ENCODE measurements at places on chromosomes 13 and 19.

DNA sequence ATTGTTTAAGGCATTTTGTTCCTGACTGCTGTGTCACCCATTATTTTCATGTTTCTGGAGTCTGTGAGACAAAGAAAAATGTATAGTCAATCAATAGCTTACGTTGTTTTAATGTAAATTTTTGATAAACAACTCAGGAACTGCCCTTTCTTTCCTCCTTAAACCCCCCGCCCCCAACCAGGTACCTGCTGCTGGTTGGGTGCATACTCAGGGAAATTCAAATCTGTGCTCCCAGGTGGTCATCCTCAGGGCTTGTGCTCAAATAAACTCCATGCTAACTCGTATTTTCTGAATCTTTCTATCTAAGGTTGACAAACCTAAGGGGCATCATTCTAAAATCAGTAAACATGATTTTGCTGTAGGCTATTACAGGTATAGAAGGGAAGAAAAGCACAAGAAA lies 4.1 kb upstream of the CDC16 start:
- ATAC-seq, result no peak

- no peak for ATAC-seq
These were observed 355.2 kb downstream of the MTUS2 start for GRCh38 chr13:29175250-29175873.

DNA sequence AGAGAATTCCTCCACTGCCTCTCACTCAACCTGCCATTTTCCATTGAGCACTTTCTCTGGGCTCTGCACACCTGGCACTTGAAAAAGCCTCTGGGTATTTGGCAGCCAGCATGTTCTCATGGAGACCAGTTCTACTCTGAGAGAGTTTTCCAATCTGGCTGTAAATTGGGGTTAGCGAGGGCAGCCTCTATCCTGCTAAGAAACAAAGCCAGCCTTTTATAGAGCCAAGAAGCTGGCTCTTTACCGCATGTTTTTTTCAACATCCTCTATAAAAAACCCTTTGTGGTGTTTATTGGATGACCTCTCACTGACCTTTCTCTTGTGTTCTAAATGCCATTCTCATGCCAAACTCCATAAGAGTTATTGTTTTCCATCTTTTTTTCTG lies 52.6 kb upstream of the RCBTB2 start:
- ATAC-seq, result no peak

- no peak for ATAC-seq
These were observed 177.4 kb downstream of the OXGR1 start for GRCh38 chr13:96816874-96817273.

- no peak for ATAC-seq
These were observed 15.5 kb downstream of the SETDB2 start for GRCh38 chr13:49459580-49459979.

- no peak for ATAC-seq
These were observed 29.7 kb upstream of the ZNF681 start for GRCh38 chr19:23788411-23788810.

DNA sequence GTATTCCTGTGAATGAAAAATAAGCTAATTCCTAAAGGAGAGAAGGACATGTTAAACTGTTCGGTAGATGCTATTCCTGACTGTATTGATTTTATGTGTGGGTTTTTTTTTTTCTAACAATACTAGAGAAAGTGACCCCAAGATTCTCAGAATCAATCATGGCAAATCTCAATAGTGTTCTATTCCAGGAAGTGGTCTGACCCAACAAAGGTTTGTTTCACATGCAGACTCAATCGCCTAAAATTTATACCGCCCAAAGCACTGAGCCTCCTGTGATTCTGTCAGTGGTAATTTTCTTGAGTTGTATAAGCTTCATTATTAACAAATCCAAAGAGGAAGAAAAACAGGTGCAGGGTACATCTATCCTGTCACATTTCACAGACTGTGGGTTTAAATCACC lies 293.7 kb downstream of the SUCLA2 start:
- no peak for ATAC-seq

DNA sequence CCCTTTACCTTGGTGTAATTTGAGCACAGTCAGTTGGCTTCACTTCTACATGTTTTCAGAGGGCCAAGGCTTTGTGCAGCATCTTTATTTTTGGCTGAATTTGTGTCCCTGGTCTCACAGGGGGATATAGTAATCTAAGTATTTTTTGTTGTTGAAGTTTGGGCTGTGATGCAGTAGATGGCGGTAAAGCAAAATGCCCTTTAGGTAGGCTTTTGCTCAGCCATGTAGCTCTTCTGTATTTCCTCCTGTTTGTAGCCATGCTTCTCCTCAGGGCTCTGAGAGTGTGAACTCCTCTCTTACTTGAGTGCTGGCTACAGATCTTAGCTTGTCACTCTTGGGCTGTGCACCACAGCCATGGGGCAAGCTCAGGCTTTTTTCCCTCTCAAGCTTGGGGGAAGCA lies 328.6 kb downstream of the SLITRK5 start:
- ATAC-seq, result no peak

- ATAC-seq, result no peak
These were observed 2.0 kb downstream of the GP6 start for GRCh38 chr19:55036058-55036457.

GRCh38 chr13:77002590-77003190 lies 10.8 kb downstream of the CLN5 start:
- no peak for ATAC-seq

DNA sequence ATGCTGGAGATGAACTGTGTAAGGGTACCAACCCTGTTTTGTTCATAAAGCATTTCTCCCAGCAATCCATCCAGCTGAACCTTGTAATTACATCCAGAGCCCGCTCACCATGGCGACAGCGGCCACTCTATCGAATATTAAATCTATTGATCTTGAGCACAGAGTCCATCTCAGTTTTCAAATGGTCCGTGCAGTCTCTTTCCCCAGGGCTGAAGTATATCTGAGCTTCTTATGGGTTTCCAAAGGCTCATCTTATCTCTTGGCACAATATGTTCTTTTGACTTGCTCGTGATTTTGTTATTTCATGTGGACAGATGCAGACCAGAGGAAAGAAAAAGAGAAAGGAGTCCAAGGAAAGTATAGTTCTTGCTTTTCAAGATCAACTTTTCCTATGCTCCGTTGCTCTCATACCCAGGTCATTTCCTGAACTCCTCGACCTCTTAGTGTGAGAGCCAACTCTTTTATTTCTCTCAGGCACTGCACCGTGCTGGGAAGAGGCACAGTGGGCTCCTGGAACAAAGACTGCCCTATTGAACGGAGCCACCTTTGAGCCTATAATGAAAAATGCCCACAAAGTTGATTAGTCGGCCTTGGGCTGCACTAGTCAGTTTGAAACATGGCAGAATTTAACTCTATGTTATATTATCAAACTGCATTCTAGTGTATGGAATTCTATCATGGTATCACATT lies 66.7 kb downstream of the RFC3 start:
- no peak for ATAC-seq

- no peak for ATAC-seq
These were observed 135.6 kb downstream of the SLC7A1 start for GRCh38 chr13:29459813-29460355.

DNA sequence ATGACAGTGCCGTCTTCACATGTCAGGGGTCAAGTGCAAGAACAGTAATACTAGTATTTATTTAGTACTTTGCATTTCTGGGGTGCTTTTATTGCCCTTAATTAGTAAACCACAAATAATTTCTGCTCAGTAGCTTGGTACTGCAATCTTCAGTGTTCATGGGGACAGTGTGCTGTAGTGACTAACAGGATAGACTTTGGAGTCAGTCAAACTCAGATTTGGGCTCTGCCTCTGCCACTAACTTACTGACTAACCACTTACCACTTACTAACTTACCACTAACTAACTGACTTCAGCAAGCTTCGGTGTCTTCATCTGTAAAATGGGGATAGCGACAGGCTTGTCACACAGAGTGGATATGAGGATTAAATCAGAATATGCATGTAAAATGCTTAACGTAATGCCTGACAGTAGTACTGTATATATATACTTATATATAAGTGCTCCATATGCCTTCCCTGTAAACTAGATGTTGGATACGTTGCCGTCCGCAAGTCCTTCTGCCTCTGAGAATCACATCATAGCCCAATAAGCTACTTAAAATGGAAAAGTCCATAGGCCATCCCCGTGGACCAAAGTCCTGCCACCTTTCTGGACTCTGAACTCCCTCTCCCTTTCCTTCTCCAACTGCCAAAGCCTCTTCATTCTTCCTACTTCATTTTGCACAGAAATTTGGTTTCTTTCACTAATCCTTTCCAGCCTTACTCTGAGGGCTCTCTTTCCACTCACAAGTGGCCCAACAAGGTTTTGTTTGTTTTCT lies 158.1 kb downstream of the ZIC5 start:
- ATAC-seq, result no peak

- no peak for ATAC-seq
These were observed 36.6 kb downstream of the MUC16 start for GRCh38 chr19:8973501-8974091.

DNA sequence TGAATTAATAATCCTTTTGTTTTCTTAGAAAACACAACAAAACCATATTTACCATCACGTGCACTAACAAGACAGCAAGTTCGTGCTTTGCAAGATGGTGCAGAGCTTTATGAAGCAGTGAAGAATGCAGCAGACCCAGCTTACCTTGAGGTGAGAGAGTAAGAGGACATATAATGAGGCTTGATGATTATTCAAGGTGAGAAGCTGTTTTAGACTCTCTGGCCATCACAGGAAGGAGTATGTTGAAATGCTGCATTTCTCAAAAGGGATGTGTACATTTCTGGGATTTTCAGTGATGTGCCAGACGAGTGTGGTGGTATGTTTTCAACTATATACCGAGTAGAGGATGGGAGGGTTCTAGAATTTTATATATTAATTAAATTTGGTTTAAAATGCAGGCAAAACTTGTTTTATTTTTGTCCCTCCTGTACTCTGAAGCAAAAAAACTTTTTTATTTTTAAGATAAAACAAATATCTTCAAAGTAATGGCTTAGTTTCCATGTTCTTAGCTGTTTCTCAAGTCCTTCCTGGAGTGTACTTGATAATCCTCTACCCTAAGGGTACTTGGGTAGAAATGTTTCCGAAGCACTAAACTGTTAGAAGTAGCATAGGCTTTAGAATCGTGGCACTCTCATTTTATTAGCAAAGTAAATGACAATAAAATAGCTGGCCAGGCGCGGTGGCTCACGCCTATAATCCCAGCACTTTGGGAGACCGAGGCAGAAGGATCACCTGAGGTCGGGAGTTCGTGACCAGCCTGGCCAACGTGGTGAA lies 51.1 kb downstream of the N4BP2L1 start:
- no peak for ATAC-seq

GRCh38 chr13:34349091-34349722 lies 531.3 kb downstream of the RFC3 start:
- no peak for ATAC-seq

DNA sequence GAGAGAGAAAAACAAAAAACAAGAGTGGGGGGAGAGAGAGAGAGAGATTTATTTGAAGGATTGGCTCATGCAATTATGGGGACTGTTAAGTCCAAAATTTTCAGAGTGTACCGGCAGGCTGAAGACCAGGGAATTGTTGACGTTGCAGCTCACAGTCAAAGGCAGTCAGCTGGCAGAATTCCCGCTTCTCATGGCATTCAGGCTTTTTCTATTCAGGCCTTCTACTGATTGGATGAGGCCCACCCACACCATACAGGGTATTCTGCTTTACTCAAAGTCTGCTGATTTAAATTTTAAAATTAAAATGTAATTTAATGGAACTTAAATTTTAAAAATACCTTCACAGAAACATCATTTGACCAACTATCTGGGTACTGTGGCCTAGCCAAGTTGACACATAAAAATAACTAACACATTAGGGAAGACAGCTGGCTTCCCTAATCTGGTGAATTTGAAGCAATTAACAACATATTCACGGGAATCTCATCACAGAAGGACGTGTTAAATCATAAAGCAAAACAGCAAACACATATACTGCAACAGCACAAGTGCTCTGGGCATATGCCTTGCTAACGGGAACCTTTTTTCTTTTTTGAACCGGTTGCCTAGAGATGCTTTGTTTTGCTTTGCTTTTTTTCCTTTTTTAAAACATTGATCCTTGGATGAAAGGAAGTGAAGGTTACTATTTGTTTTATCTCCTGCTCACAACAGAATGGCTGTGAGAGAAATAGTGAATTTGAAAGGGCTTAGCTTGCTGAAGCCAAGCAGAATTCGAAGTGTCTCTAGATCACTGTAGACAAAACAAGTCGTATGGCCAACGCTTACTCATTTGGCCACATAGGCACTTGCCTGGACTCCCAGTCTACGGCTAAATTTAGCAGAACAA lies 505.1 kb downstream of the IRS2 start:
- no peak for ATAC-seq

- ATAC-seq, result no peak
These were observed 36.4 kb downstream of the STK24 start for GRCh38 chr13:98540476-98540875.

DNA sequence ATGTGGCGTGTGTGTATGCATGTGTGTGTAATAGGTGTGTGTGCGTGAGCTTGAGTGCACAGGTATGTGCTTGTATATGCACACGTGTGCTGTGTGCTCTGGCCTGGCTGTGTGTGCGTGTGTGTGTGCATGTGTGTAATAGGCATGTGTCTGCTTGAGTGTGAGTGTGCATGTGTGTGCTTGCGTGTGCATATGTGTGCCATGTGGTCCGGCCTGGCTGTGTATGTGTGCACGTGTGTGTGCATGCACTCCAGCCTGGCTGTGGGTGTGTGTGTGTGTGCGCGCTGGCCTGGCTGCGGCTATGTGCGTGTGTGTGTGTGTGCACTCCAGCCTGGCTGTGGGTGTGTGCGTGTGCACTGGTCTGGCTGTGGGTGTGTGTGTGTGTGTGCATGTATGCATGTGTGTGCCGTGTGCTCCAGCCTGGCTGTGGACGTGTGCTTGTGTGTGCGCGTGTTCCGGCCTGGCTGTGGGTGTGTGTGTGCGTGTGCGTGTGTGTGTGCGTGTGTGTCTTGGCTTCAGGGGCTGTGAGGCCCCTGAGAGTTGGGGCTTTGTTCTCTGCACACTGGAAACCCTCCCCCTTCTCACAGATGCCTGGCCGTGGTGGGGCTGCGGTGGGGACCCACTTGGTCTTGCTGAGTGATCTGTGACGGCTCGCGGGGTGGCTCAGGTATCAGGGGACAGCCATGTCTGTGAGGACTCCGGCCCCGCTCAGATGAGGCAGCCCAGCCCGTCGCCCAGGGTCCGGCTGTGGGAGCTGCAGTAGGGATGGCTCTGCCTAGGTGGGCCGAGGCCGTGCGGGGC lies 8.2 kb downstream of the SPPL2B start:
- ATAC-seq, result no peak

DNA sequence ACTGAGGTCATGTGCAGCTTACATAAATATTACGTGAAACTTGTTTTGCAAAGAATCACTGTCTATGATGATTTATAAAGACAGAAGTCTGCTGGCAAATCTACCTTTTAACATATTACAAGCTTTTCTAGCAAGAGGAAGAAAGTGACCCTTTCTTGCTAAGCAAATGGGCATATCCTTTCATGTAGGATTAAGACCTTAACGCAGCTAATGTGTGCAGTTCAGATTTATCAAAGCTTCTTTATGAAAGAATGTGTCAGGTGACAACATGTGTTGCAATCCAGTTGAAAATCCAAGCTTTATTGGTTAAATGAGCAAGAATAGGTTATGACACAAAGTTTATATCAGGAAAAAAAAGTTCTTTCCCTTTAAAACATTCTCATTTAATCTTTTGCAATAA lies 115.6 kb upstream of the NBEA start:
- no peak for ATAC-seq

- no peak for ATAC-seq
These were observed 50.3 kb downstream of the GSX1 start for GRCh38 chr13:27842571-27842970.

All from stimulated activated memory B cell treated with anti-CD40 and anti-IgM and Interleukin-4, amounts not matched to agents 10 μg/mL and 1 μg/mL and 100 μg/mL, for 72 hours (primary cell).